T-helper 17 cell (primary cell): ENCODE measurements at places on chromosomes 12 and 14.

DNA sequence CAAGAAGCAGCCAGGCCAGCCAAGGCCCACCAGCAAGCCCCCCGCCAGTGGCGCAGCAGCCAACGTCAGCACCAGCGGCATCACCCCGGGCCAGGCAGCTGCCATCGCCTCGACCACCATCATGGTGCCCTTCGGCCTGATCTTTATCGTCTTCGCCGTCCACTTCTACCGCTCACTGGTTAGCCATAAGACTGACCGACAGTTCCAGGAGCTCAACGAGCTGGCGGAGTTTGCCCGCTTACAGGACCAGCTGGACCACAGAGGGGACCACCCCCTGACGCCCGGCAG lies 15.0 kb downstream of the ORAI1 start:
- no peak overlapping the region for H3K27ac ChIP-seq
- no peaks in the 10 kb centered on the region for H3K27me3 ChIP-seq
- no peak for DNase-seq
- no peak overlapping the region for H3K4me3 ChIP-seq

DNA sequence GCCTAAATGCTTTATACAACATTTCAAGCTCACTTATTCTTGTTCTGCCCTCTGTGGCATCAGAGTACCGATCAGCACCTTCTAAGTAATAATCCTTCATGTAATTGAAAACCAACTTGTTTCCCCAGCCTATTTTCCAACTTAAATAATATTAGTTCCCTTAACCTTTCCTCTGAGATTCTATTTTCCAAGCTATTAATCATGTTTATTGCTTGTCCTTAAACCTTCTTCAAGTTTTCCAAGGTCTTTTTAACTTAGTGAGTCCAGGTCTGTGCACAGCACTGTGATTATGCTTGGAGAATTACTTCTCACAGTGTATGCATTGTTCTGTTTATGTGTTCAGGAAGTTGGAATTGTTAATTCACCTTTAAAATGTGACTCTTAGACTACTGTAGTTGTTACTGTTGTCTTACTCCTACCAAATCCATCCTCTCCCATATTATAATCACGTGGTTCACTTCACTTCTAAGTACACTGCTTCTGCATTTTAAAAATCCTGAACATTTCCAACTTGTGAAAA lies 1039.3 kb upstream of the FOXG1 start:
- H3K27ac ChIP-seq: no peak overlapping the region
- H3K4me3 ChIP-seq: no peak overlapping the region
- no peaks in the 10 kb centered on the region for H3K36me3 ChIP-seq
- no peak for DNase-seq

DNA sequence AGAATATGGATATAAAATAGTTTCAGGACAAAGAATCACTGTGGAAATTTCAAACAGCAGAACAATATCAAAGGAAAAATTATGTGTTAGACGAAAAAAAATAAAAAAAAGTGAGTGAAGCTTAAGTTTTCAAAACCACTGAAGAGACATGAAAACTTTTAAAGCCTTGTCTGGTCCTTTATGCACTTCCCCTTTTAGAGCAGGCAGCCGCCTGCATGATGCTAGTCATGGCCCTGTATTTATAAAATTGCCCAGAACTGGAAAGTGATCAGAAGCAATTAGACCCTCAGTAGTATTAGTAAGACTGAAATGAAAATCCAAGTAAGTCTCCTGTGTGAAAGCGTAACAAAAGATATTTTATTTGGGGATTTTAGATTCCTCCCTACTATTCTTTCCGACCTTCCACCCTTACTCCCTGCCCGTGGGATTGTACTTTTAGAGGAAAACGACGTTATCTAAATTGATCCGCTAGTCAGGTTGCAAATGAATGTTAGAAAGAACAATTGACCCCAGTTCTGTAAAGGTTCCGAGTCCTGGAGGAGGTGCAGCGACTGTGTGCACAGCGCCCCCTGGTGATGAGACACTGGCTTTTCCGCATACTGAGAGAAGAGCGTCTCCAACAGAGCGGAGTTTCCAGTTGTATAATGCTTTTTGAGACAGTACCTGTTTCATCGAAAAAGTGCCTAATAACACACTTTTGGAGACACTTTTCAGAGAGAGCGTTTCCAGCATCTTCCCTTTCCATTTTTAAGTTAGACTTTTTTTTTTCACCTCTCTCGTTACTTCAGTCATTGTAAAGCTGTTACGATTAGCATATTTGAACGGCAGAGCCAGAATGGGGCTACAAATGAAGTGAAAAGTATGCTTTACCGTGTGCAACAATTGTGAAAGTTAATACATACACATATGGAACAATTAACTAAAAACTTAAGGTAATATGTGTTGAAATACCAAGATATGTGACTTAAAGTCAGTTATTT lies 12.4 kb downstream of the MGST1 start:
- no peak overlapping the region for H3K4me3 ChIP-seq
- H3K36me3 ChIP-seq: no peaks in the 10 kb centered on the region
- no peaks in the 10 kb centered on the region for H3K4me1 ChIP-seq
- no peak for DNase-seq
- H3K27ac ChIP-seq: no peak overlapping the region

DNA sequence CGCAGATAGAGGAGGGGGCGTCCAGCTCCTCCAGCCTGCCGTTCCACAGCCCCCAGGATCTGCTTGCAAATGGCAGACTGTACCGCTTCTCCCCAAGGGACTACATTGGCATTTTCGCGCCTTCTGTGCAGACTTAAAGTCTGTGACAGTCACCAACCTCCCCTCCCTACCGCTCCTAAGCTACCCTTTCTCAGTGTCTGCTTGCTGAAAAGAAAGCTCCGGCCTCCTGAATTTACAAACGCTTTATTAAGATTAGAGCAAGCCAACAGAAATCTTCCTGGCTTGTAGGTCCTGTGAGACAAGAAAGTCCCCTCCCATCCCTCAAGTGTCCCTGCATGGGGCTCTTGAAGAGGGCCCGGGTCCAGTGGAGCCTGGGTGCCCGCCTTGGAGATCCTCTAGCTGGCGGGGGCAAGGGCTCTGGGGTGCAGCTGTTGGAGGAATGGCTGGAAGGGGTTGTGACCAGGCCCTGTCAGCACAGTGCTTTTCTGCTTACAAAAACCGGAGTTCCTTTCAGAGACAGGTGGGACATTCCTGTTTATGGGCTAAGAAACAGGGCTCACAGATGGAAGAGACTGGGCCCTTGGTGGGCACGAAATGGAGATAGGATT lies 2.8 kb upstream of the DLK1 start:
- no peak overlapping the region for H3K4me3 ChIP-seq
- no peak overlapping the region for H3K27ac ChIP-seq
- H3K27me3 ChIP-seq: peaks cover 59% of the 10 kb centered on the region
- no peak for DNase-seq

GRCh38 chr12:111148005-111148404 lies 220.9 kb downstream of the PHETA1 start:
- no peak overlapping the region for H3K27ac ChIP-seq
- peaks cover 2% of the 10 kb centered on the region for H3K4me1 ChIP-seq
- no peak overlapping the region for H3K4me3 ChIP-seq
- peaks cover 33% of the 10 kb centered on the region for H3K27me3 ChIP-seq
- H3K36me3 ChIP-seq: peaks cover 5% of the 10 kb centered on the region
